ENCODE measurements at places on chromosomes 7 and 10.

- DNase-seq: no peak
Observed at GRCh38 chr10:89659143-89660131, 14.4 kb upstream of the PANK1 start.

DNA sequence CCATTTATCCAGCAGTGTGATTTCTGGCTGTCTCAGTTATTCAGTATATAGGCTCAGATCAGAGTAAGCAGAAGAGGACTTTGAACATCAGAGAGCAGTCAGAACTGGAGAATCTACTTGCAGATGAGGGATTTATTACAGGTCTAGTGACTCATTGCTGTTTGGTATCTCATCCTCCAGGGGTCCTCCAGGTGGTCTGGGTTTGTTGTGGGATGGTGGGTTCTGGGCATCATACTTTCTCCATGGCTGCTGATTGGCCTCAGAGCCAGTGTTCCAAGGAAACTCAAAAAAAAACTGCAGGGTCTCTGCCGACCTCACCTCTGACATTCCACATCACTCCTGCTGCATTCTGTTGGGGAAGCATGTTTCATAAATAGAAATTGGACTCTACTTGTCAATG is 214.8 kb downstream of the CNTNAP2 start:
- DNase-seq: no peak

DNA sequence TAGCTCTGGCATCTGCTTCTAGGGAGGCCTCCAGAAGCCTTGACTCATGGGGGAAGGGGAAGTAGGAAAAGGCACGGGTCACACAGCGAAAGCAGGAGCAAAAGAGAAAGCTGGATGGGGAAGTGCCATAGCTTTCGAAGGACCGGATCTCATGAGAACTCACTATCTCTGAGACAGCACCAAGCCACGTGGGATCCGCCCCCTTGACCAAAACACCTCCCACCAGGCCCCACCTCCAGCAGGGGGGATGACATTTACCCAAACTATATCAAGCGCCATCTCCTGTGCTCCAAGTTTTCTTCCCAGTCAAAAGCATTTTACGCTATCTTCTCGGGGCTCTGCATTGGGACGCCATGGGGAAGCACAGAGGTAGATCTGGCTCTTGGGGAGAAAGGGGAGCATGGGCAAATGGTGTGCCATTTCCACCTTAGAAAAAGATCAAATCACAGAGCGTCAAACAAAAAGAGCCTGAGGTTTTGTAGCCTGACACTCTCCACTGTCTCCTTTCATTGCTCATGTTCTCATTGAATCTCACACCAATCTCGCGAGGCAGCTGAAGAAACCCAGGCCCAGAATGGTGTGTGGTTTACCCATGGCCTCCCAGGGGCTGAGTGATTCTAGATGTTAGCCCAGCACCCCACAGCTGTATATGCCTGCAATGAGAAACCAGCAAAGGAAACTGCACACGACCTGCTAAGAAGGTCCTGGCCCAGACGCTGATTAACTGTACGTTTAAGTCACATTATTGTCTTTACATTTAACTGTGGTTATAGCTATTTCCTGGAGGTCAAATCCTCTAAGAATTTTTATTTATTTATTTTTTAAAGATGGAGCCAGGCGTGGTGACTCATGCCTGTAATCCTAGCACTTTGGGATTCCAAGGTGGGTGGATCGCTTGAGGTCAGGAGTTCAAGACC is 8.1 kb upstream of the OLAH start:
- peak; percentile 83 for DNase-seq

- DNase-seq: no peak
Observed at GRCh38 chr10:14447094-14447839, 116.5 kb upstream of the FRMD4A start.

DNA sequence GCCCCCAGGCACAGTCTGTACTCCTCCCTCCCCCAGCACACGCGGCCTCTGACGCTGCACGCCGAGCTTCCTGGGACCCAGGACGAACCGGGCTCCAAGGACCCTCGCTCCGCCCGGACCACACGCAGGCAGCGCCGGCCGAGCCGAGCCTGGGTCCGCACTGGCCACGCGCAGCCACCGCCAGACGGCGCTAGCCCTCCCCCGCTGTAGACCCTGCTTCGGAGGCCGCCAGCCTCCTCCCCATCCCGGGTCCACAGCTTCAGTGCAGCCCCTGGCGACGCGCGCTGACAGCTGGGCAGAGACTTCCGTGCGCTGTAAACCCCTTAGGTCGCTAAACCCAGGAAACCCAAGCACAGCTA is 936 bp upstream of the TCERG1L start:
- DNase-seq: no peak

GRCh38 chr10:10642751-10643150 is 374.9 kb upstream of the CELF2 start:
- DNase-seq: no peak

- no peak for DNase-seq
Observed at GRCh38 chr10:11810973-11811372, 12.2 kb upstream of the PROSER2 start.

DNA sequence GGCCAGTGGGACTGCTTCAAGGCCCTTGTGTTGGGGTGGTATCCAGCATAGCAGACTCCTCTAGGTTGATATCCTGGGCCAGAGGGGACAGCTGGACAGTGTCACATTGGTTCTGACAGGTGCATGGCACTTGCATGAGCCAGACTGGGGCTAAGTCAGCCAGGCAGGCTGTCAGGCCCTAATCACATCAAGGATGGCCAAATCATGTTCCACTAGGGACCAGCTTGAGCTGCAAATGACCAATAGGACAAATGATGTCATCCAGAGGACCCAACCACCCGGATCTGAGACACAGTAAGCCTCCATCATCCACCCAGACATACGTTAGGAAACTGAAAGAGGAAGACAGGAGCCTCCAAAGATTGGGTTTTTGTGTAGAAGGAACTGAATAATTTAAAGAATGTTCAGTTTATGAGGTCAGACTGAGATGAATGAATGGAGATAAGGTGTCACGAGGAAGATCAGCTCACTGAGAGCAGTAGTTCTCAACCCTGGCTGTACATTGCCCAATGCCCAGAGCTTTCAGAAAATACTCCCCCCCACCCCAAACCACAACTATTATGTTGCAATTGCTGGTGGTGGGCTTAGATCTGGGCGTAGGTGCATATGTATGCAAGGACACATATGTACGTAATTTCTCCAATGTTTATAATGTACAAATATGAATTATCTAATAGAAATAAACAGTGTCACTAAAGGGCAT is 75.2 kb upstream of the INHBA start:
- DNase-seq: peak; percentile 94
